ENCODE measurements at places on chromosomes 3 and 15.

DNA sequence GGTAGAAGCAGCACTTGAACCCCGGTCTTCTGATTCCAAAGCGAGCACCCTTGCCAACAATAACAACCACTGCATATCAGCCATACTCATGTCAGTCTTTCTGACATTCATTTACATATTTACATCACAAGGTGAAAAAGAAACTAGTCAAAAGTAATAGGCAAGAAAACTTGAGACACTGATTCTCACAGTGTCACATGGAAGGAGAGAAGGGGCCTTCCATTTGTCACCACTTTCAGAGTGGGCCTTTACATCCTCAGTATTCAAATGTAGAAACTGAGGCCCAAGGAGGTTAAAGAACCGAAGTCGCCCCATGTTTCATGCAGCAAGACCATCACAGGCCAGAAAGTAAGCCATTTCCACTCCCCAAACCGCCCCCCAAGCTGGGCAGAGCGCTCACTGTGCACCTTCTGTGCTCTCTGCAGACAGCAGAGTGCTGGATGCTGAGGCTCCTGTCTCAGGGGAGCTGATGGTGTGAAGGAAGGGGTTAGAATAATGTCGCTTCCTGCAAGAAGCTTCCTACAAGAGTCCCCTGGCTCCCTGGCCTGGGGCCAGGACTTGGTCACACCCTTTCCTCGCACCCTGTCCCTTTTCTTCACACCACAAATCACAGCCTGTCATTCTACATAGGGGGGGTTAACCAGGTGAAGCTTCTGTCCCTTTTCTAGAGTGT is 260.1 kb downstream of the UACA start:
- no peak for DNase-seq

GRCh38 chr3:172210355-172210754 is 171.0 kb downstream of the FNDC3B start:
- no peak for DNase-seq

GRCh38 chr3:184457329-184457728 is 77.5 kb downstream of the CHRD start:
- DNase-seq = no peak

DNA sequence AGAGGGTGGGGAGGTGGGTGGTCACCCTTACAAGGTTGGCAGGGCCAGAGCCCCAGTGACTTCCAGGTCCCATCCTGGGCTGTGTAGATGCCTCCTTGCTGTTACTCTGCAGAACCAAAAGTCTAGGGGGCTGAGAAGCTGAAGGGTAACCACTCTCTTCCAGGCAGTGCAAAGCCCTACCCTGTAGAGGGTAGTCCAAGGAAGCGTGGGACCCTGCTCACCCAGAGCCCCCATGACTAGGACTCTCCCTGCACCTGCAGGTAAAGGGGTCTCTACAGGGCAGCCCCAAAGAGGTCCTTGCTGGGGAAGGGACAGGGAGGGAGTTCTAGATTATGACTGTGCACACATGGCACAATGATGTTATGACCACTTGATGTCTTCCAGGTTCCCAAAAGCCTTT is 14.2 kb downstream of the GHRL start:
- no peak for DNase-seq

DNA sequence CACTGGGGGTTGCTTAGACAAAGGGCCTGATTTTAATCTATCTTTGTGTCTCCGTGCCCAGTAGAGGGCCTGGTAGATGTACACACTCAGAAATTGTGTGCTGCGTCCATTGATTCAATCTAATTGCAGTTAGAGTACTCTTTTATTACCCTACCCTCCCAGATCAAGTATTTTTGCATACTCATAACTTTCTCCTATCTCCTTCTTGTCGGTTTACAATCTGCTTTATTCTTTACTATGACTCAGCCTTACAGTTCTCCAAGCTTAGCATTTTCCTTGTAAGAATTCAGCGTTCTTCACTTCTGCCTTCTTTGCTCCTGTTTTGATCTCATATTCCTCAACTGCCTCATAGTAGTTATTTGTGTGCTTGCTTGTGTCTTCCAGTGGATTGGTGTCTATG is 124.5 kb upstream of the ARRDC4 start:
- no peak for DNase-seq

DNA sequence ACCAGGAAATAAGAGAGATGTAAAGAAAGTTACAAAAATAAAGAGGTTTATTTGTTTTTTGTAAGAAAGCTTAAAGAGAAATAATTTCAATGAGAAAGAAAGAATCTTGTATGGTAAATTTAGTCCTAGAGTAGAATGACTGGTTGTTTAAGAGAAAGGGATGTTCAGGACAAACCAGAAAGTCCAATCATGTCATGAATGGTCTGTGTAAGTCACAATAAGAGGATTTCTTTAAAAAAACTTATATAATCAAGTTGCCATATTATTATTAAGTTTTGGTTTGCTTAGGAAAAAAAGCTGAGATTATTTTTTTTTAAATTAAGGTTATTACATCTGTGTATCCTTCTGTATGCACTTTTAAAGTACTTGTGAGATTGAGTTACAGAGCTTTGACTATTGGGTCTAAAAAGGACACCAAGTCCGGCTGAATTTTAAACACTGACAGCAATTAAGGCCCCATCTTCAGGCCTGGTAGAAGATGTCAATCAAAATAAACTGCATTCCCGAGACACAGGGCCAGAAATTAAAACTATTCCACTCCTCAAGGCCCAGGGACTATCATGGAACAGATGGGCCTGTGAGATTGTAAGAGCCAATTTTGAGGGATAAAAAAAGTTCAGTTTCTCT is 12.2 kb downstream of the ERICH6 start:
- no peak for DNase-seq

- no peak for DNase-seq
These were observed 180.8 kb downstream of the KCNAB1 start for GRCh38 chr3:156300929-156301840.

DNA sequence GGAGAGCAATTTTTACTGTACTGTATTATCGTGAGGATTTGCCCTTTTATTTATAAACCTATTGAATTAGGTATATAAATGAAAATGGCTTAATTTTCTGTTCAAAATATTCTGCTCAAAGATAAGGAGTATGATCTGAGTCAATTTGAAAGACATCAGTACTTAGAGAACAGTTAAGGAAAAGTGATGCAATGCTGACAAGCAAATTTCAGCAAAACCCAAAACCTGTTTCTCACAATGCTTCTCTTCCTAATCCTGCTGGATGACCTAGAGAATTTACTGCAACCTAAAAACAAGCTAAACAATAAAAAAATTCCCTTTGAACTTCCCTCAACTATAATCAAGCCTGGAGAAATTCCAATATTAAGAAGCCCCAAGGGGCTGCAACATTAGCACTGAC is 82.7 kb downstream of the RFX7 start:
- no peak for DNase-seq

- DNase-seq = no peak
These were observed 1333.0 kb downstream of the ROBO1 start for GRCh38 chr3:78434801-78435200.

- DNase-seq = no peak
These were observed 25.9 kb upstream of the GOLGA8B start for GRCh38 chr15:34609102-34610057.

GRCh38 chr15:58864602-58865424 is 68.7 kb downstream of the SLTM start:
- no peak for DNase-seq

- DNase-seq = no peak
These were observed 59.8 kb downstream of the ZNF860 start for GRCh38 chr3:32041316-32041715.

GRCh38 chr3:143351354-143351753 is 231.8 kb downstream of the CHST2 start:
- DNase-seq = no peak

GRCh38 chr3:6799264-6799915 is 61.5 kb upstream of the GRM7 start:
- peak; percentile 31 for DNase-seq

- DNase-seq = no peak
These were observed 207.7 kb downstream of the SOX2 start for GRCh38 chr3:181919375-181919774.

- DNase-seq = no peak
These were observed 108.8 kb upstream of the GPR149 start for GRCh38 chr3:154538566-154539360.

- no peak for DNase-seq
These were observed 64.6 kb downstream of the LYSMD4 start for GRCh38 chr15:99668533-99669182.

GRCh38 chr15:68578980-68579935 is at the start of gene CORO2B:
Gene CORO2B, plus strand, starts transcription at chr15:68578993. Its CDS starts 270 bp downstream, at chr15:68579263.
- no peak for DNase-seq

GRCh38 chr15:26615927-26616302 is 157.0 kb downstream of the GABRB3 start:
- no peak for DNase-seq

- peak; percentile 56 for DNase-seq
These were observed 319.9 kb upstream of the ICE2 start for GRCh38 chr15:60798821-60799220.

DNA sequence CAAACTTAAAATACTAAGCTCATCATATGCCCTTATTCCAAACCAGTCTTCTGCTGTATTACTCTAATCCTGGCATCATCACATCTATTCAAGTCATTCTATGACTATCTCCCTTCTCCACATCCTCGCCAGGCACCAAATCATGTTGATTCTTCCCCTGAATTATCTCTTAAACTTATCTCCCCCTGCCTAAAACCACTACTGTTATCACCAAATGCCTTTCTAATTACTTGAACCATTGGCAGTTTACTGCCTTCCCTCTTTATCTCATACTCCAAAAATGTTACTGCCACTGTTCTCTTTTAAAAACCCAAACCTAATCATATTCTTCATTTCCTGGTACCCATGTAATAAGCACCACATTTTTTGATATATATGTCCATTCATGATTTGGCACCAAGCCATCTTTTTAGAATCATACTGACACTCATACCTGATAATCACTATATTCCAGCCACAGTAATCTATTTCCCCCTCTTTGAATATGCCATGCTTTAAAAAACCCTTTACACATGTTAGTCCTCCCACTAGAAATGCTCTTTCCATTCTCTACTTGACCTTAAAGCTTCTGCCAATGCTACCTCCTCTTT is 126.8 kb downstream of the PEAK1 start:
- no peak for DNase-seq

- DNase-seq = no peak
These were observed 24.3 kb upstream of the GPR171 start for GRCh38 chr3:151227266-151227806.

- DNase-seq = no peak
These were observed 611 bp upstream of the USP19 start for GRCh38 chr3:49121132-49121736.

- DNase-seq = no peak
These were observed 21.6 kb downstream of the IFT57 start for GRCh38 chr3:108200578-108200977.

DNA sequence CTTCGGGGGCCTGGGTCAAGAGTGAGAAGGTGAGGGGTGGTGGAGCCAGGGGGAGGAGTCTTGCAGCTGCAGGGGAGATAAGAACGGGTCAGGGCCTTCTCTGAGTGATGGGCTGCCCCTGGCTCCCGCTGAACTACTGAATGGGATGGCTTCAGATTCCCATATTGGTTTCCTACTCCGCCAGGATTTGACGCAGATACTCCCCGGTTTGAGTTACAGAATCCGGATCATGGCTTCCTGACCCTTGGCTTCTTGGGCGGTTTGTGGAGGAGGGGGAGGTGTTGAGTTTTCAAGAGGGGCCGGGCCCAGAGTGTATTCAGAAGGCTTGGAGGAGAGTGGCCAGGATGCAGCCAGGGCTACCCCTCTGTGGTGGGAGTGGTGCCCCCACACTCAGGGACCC is 119.9 kb upstream of the ATP2B2 start:
- no peak for DNase-seq

DNA sequence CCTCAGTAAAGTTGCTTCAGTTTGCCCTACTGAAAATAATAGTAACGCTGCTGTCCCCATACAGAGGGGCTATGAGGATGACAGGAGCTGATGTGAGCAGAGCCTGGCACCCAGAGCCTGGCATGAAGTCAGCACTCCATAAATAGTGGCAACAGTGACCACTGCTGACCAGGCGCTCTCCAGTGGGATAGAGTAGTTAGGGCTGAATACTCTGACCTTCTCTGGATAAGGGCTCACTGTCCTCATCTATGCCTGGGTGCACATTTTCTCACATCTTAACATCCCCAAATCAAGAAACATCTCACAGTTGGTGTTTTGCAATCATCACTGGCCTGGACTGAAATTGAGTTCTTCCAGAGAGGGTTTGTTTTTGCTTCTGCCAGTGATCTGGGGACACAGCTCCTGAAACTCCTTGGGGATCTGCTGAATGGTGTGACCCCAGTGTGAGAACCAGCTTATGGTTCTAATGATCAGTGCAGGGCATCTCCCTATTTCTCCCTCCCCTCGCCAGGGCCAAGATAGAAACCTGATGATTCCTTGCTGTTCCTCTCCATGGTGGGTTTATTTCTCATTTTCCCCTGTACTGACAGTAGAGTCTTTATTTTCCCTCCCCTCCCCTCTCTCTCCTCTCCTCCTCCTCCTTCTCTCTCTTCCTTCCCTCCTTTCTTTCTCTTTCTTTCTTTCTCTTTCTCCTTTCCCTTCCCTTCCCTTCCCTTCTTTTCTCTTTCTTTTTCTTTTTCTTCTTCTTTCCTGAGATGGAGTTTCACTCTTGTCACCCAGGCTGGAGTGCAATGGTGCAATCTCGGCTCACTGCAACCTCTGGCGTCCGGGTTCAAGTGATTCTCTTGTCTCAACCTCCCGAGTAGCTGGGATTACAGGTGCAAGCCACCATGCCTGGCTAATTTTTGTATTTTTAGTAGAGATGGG is 3.5 kb upstream of the PCSK6 start:
- DNase-seq = no peak

GRCh38 chr15:85870216-85871014 is 75.7 kb upstream of the KLHL25 start:
- DNase-seq = no peak

GRCh38 chr3:132606085-132606484 is 9.0 kb downstream of the ACKR4 start:
- no peak for DNase-seq

DNA sequence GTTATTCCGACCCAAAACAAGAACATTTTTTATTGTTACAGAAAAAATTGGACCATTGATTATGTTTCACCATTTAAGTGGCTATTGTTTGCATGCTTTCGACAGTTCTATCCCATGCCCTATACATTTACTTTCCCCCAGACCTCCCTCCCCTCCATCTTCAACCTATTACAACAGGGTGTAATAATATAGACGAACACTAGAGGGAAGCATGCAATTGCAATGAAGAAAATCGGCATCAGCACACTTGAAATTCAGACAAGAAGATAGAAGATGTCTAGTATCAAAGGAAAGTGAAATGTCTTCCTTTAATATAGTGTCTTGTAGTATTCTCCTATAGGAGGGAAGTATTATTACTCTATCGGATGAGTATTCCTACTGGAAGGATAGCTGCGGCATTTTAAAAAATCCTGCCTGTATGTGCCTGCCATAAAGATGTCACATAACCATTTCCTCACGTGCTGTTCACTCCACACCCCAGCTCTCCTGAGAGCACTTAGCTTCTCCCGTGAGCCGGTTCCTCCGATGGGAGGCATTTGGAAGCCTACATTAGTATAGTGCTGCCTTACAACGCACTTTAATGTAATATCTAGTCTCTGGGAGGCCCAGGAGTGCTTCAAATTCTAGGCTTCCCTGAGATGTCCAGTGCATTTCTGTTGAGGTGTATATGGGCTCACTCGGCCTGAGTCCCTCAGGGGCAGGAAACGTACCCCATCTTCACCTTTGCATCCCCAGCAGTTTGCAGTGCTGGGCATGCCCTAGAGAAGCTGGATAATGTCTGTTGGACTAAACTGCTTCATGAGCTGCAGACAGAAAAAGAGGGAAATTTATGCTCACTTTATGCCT is 17.8 kb upstream of the ERICH6 start:
- DNase-seq = no peak
